ENCODE measurements at places on chromosomes 2 and 18.

- peak; percentile 48 for DNase-seq
Measured at GRCh38 chr18:44564922-44565321, 115.8 kb upstream of the SETBP1 start.

GRCh38 chr2:26555246-26556133, 77.6 kb upstream of the OTOF start:
- DNase-seq = no peak

DNA sequence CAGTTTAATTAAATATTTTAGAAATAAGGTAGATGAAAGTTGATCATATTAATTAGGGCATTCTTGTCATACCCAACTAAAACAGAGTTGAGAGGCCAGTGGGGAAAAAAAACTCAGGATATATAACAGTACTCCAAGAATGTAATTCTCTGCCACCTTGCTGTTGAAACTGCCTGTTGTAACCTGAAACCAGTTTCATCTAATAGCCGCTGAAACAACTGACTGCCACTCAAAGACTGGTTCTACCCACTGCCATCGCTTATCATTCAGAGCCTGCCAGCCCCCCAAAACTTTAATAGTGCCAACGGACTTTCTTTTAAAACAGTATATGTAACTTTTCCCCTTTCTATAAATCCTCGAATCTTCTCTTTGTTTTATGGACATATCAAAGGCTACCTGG, 37.7 kb upstream of the FSIP2 start:
- no peak for DNase-seq

GRCh38 chr2:20485612-20486388, 38.9 kb downstream of the RHOB start:
- no peak for DNase-seq

DNA sequence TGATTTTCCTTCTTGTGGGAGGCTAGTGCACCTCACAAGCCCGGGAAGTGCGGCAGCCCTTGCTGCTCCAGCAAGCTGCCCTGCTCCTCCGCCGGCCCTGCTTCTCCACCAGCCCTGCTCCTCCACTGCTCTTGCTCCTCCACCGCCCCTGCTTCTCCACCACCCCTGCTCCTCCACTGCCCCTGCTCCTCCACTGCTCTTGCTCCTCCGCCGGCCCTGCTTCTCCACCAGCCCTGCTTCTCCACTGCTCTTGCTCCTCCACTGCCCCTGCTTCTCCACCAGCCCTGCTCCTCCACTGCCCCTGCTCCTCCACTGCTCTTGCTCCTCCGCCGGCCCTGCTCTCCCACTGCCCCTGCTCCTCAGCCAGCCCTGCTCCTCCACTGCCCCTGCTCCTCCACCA, 95.6 kb downstream of the NDUFA10 start:
- no peak for DNase-seq

- no peak for DNase-seq
Measured at GRCh38 chr2:3972377-3972776, 269.0 kb downstream of the DCDC2C start.

- peak; percentile 91 for DNase-seq
Measured at GRCh38 chr2:171712051-171712450, 24.8 kb downstream of the DYNC1I2 start.

GRCh38 chr18:72878143-72878542, 10.4 kb upstream of the NETO1 start:
- DNase-seq = no peak
